HepG2 (cell line): ENCODE measurements at places on chromosomes 2 and 18.

DNA sequence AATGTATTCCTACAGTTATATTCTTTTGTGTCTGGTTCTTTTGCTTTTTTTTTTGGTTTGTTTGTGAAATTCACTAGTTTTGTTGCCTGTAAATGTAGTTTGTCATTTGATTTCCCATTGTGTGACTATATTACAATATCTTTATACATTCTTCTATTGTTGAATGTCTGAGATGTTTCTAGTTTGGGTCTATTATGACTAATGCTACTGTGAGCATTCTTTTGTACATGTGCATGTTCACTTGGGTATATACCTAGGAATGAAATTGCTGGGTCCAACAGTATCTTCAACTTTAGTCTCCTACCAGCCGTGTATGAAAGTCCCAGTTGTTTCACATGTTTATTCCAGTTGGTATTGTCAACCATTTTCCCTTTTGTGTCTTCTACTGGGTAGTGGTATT lies 112.7 kb upstream of the RBMS1 start:
- no peak for DNase-seq

GRCh38 chr2:218618102-218618860 lies 10.6 kb downstream of the PLCD4 start:
- DNase-seq: peak; percentile 18

DNA sequence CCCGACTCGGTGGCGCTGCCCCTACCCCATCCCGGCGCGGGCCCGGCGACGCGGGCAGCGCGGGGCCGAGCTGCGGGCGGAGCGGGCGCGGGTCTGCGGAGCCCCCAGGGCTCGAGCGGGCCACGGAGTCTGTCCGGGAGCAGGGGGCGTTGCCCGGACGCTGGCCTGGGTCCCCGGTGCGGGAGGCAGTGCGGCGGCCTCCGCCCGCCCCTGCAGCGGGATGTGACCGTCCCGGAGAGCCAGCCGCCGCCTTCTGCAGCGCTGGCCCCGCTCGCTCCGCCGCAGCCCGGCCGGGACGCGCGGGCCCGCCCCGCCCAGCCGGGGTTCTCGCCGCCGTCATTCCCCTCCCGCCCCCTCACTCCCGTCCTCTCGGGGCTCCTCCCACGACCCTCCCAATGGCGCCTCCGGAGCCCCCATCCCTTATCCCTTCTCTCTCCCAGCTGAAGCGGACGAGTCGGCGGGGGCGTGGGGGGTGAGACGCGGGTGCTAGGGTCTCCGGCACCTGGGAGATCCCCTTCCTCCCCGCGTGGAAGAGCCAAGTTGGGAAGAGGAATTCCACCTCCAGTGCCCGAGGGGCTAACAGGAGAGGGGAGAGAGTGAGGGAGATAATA lies at the start of gene FNDC4:
TSS of gene FNDC4 (minus strand) at position 257 of the 611 bp plus-strand sequence. CDS start 521 bp downstream, outside the sequence.
- no peak for DNase-seq

- DNase-seq: no peak
These were observed 56.7 kb upstream of the MSTN start for GRCh38 chr2:190119257-190119656.
